Activated T-cell treated with anti-CD3 and anti-CD28 coated beads, Interleukin-2, amount 50 U/mL, for 1 hour (primary cell): ENCODE measurements at places on chromosomes 6 and 20.

- DNase-seq = no peak
These were observed 10.8 kb downstream of the FNDC1 start for GRCh38 chr6:159180001-159180400.

DNA sequence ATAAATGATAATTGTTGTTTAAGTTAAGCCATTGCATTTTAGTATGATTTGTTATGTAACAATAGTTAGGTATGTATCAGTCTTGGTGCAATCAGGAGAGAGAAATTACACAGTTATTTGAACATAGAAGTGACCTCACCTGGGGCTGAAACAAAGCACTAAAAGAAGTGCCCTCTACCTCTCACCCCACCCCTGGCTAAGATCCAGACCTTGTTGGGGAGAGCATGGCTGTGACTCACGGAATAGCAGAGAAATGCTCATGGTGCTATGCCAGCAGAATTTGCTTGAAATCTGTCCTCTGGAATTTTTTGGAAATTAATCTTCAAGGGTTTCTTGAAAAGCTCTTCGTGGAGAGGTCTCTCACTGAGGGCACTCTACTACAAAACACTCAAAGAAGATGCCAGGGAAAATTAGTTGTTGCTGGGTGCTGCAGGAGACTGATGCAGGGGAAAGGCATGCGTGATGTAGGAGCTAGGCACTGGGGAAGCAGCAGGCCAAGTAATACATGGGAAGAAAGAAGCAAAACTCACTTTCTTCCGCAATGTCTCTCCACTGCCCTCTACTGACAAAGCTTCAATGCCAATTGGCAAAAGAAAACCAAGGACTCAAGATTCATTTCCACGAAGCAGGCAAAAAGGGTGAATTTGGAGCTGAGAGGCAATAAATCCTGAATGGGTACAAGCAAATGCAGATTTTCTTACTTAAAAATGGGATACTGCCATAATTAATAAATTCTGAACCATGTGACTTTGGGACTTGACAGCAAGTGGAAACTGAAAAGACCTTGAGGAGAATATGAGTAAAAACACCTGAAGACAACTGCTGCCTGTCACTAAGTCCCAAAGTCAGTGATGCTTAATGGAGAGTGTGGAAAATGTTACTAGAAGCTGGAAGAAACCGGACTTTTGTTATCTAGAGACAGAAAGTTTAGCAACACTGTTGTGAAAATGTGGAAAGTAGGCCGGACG lies 136.3 kb upstream of the ZNF184 start:
- no peak for DNase-seq

DNA sequence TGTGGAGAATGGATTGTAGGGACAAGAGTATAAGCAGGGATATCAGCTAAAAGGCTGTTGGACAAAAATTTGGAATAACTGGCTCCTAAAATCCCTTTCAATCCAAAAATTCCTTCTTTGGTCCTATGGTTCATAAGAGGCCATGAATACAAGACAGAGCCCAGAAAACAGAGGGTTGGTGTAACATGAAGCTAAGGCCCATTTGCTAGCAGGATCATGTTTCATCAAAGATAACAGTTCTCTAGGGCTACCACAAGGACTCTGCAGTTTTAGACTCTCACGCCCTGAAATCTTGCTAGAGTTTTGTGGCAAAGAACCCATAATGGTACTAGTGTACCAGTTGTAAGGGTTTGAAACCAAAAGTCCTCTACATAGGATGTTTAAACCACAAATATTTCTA lies 327.8 kb upstream of the TBX18 start:
- no peak for DNase-seq

GRCh38 chr6:10401004-10401536 lies 13.8 kb downstream of the TFAP2A start:
- DNase-seq = no peak

GRCh38 chr6:36386495-36387439 lies 702 bp downstream of the ETV7 start:
- DNase-seq = peak; percentile 34

GRCh38 chr6:167564416-167565250 lies 239.7 kb downstream of the TTLL2 start:
- DNase-seq = no peak

DNA sequence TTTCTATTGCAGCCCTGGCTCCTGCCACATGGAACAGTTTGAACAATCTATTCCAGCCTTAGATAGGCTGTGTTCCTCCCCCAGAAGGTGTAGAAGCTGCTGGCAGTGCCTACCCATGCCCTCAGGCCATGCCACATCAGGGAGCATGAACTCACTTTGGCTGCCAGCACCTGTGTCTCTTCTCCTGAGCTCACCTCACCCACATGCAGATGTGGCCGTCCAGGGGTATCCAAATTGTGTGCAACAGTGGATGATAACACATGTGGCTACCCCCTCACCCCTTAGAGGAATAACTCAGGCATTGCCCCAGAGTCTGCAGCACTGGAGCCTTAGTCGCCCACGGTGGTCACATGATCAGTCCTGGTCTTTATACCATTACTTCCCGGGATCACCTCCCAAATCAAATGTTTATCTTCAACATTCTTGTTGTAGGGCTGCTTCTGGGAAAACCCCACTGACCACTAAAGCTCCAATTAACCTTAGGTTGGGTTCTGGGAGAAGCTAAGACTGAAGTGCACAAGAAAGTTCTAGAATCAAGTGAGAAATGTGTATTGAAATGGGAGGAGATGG lies 110.4 kb downstream of the BANF2 start:
- DNase-seq = no peak

- no peak for DNase-seq
These were observed 413.0 kb downstream of the BMP2 start for GRCh38 chr20:7180256-7181045.

- peak; percentile 32 for DNase-seq
These were observed 42.8 kb upstream of the DYNLRB1 start for GRCh38 chr20:34473262-34473883.

- no peak for DNase-seq
These were observed 67.1 kb upstream of the MYLIP start for GRCh38 chr6:16061818-16062217.

DNA sequence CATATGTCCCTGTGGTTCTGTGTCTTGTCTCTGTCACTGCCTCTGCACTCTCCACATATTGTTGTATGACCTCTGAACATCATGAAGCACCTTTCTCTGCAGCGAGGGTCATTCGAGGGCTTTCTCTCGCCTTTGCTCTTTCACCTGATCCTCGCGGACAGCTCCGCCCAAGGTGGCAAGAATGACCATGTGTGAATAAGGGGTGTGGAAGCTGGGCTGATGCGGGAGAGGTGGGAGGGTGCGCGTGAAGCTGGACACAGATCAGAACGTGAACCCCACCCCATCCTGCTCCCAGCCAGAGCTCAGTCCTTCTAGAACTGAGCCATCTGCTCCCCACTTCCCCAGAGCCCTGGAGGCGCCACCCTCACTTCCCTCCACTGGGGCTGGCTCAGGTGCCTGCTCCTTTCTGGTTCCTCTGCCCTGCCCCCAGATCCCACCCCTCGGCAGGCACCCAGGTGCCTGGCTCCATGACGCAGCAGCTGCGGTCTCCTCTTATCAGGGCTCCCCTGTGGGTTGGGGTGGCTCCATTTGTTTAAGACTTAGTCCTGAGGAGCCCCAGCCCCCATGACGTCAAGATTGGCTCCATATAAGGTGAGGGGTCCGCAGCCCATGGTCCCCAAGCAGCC lies at the start of gene MUCL3:
Gene MUCL3 (plus strand): TSS at position 613 of the 626 bp plus-strand sequence. CDS start 27 bp downstream, outside the sequence.
- DNase-seq = no peak

- DNase-seq = no peak
These were observed 14.1 kb upstream of the GATA5 start for GRCh38 chr20:62489932-62490263.

GRCh38 chr6:32187009-32187709 lies 2.8 kb downstream of the PBX2 start:
- DNase-seq = no peak

DNA sequence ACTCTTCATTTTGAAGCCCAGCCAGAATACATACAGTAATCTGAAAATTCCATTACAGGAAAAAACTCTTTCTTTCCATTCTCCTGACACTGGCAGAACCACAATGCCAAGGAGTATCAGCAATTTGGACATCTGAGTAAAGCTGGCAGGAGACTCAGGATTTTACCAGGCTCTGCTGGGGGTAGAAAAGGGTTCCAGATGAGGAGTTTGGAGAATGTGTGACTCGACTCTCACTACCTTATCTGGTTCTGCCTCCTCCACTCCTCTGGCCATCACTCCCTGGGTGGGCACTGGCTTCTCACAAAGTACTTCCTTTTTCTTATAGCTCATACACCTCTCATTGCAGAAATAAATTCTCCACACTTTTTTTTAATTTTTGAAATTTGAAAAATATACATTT lies 10.6 kb upstream of the WFDC8 start:
- no peak for DNase-seq

DNA sequence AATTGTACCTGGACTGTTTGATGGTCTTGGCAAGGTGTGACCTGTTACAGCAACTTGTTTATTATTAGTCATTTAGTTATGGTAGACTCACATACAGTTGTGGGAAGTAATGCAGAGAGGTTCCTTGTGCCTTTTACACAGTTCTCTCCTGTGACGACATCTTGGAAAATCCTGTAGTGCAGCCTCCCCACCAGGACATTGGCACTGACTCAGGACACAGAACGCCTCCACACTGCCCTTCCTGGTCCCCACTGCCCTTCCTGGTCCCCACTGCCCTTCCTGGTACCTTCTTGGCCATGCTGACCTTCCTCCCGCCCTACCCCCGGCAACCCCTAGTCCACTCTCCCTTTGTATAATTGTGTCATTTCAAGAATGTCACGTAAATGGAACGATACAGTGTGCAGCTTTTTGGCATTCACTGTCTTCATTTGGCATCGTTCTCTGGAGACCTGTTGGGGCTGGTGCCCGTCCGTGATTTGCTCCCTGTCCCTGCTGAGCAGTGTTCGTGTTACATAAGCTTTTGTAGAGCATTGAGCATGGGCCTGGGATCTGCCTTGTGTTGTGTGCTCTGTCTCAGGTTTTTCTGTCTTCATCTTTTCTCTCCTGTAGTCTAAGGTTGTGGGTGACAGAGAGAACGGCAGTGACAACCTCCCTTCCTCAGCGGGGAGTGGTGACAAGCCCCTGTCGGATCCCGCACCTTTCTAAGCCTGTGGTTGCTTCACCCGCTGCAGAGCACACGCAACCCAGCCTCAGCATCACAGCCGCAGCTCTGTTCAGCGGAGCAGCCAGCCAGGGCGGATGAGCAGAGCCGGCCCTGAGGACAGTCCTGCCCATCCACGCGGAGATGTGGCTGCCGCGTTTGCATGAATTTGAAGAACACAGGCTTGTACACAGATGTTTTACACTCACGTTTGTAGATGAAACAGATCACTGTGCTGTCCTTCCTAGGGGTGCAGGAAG lies 5.4 kb upstream of the DNAJC5 start:
- no peak for DNase-seq

DNA sequence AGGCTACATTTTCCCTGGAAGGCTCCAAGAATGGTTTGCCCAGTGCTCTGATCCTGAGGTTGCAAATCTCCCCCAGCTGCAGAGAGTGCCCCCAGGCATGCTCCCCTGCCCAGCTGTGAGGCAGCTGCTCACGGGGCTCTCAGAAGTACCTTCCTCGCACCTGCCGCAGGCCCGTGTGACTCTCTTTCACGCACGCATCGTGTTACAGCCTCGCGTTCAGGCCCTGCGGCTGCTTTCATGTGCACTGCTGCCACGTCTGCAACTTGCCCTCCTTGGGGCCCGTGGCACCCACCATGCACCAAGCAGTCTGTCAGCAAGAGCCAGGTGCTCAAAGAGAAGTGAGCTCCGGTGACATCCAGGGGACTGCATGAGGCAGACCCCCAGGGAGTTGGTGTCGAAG lies 28.6 kb upstream of the SPO11 start:
- DNase-seq = no peak

- DNase-seq = no peak
These were observed 101.2 kb upstream of the NT5E start for GRCh38 chr6:85348643-85349042.
